Urinary bladder (tissue), 4 donors: ENCODE measurements at places on chromosomes 1 and 21. TPM values are rescaled to one million over a fixed set of nuclear protein-coding genes. Genes with fewer than 3 reads are reported as not detected.

KRTAP19-3 gene
- polyA plus RNA-seq, result not detected

C1orf87 gene
- polyA plus RNA-seq, result not detected

MIXL1 gene
- 0.05 TPM for polyA plus RNA-seq

GRCh38 chr21:42162831-42163510, 56.0 kb upstream of the ABCG1 start:
- DNase-seq, result no peak

- DNase-seq, result no peak
These were observed 5.1 kb upstream of the VWA1 start for GRCh38 chr1:1430114-1430982.

GRCh38 chr1:246270236-246270635, 236.8 kb downstream of the SMYD3 start:
- no peak for DNase-seq

GRCh38 chr1:198087831-198088230, 69.0 kb upstream of the NEK7 start:
- DNase-seq, result no peak

DNA sequence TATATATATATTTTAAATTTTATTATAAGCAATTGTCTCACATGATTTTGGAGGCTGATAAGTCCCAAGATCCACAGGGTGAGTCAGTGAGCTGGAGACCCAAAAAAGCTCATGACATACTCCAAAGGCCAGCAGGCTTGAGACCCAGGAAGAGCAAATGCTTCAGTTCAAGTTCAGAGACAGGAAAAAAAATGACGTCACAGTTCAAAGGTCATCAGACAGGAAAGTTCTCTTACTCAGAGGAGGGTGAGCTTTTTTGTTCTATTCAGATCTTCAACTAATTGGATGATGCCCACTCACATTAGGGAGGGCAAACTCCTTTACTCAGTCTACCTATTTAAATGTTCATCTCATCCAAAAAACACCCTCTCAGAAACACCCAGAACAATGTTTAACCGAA, 18.2 kb downstream of the RXRG start:
- DNase-seq, result no peak

DNA sequence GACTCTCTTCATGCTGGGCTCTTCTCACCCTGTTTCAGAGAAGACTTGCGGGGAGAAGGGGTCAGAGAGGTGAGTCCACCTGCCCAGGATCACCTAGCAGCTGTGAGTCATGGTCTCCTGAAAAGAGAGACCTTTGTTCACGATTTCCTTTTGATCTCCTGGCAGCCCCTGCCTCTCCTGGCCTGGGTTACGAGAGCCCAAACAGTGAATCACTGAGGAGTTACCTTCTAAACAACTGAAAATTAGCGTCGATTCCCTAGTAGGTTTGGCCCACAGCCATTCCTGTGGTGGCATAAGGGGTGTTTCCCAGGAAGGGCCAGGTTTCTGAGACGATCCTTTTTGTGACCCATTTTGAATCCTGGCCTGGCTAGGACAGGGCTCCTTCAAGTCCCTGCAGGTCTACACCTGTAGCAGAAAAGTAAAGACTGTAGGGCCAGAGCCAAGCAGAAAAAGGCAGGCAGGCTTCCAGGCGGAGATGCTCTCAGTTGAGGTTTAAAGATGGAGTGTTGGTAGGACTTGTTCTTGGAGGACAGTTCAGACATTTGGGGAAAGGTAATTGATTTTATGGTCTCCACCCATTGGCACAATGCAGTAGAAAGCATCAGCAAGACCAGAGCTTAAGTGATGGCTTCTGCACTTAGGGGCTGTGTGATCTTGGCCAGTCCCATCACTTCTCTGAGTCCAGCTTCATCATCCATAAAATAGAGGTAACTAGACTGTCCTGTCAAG, 2.1 kb upstream of the PLA2G2E start:
- no peak for DNase-seq

DNA sequence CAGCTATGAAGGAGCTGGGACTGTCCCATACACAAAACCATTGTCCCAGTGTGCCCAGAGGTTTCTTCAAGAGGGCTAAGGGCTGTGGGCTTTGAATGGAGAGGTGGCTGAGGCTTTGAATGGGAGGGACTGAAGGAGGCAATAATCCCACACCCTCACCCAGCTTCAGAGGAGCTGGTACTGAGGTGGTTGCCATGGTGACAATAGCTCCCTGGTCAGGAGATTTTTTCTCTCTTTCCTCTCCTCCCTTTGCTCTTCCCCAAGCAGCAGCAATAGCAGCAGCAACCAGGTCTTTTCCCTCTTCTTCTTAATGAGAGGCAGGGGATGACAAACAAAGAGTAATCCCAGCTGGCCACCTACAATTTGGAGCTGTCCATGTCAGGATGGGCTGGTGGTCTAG, 1.6 kb downstream of the HPCAL4 start:
- no peak for DNase-seq

GRCh38 chr1:210434223-210434622, 105.5 kb downstream of the HHAT start:
- no peak for DNase-seq

GRCh38 chr21:29626801-29627470, 312.9 kb downstream of the GRIK1 start:
- DNase-seq, result no peak

DNA sequence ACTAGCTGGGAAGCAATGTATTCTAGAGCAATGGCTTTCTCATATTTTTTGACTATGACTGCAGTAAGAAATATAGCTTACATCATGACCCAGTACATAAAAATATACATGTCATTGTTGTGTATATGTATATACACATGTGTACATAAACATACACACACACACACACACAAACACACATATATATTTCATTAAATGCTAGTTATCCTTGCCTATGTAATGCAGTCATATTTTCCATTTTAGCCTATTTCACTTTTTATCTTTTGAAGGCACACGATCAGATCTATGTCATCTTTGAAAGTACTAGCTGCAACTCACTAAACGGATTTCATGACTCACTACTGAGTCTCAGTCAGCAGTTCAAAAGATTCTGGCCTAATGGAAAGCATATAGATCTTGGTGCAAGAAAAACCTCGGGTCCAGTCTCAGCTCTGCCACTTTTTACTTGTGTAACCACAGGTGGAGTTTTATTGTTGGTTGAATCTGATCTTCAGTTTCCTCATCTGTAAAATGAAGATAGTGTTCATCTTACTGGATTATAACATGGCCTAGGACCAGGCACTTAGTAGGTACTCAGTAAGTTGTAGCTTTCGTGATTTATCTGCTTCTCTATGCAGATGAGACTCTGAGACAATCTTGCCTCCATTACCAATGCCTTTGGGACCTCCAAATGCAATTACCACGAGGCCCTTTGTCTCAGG, 325.6 kb downstream of the RRAGC start:
- DNase-seq, result no peak
